AG04450 (cell line): ENCODE measurements at places on chromosomes 6 and 20.

- DNase-seq = no peak
Measured at GRCh38 chr6:157269261-157269794, 54.0 kb downstream of the TMEM242 start.

- DNase-seq = peak; percentile 96
Measured at GRCh38 chr6:28985462-28986164, 19.5 kb downstream of the ZNF311 start.

DNA sequence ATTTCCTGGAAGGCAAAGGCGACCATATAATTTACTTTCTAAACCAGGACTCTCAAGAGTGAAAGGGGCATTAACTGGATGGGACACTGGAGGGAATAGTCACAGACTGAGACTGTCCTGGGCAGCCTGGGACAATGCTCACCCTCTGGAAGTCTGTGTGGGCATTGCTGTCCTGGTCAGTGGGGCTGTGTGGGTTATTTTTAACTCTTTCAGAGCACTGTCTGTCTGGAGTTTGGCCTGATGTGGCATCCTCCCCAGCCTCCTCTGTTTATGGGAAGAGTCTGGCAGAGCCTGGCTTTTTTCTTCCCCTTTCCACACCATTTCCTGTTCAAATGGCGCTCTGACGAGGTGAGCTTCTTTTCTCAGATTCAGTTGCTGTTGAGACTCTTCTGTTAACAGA, 11.7 kb downstream of the DAAM2 start:
- DNase-seq = no peak

GRCh38 chr20:22673467-22673866, 89.1 kb upstream of the FOXA2 start:
- DNase-seq = no peak

DNA sequence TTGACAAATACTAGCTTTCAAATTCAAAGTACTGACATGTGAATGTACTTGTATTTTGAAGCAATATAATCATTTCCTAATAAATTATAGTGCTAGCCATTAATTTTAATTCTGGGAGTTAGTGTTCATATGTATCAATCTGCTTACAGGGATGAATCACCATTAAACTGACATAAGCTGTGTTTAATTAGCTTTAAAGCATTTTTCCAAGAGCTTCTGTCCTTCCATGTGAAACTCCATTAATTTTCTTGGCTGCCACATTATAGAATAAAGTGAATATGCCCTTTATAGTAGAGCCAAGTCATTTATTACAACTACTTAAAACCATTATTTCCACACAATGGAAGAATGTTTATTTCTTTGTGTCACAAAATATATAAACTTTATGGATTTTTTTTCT, 150.8 kb downstream of the COL21A1 start:
- no peak for DNase-seq

DNA sequence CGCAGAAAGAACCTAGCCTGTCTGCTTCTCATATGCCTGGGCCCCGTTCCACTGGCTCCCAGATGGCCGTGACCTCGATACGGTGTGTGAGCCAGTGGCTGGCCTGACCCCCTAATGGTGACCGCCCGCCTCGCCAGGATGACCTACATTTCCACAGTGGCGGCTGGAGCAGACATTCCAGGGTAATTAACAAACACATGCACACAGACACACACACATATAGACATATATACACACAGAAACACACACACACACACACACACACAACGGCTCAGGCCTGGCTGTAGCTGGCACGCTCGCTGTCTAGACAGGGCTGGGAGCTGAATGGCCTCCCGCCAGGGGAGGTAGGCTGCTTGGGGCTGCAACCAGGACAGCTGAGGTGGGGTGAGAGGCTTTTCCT, 227.1 kb downstream of the ANKRD60 start:
- no peak for DNase-seq

DNA sequence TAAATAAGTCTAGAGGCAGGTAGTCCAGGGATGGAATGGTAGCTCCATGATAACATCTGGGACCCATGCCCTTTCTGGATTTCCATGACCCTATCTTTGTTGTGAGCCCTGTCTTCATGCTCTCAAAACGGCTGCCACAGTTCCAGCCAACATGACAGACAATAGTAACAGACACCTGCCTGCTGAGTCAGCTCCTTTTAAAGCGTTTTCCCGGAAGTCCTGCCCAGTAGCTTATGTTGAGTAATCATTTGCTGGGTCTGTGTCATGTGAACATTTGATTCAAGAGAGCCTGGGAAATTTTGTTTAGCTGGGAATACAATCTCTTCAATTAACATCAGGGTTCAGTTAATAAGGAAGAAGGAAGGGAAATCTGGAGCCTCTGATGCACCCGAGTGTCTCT, 262.2 kb upstream of the SULF2 start:
- DNase-seq = no peak

- no peak for DNase-seq
Measured at GRCh38 chr6:43758617-43759050, 11.4 kb upstream of the VEGFA start.

GRCh38 chr6:73738367-73739028, 42.5 kb downstream of the CD109 start:
- no peak for DNase-seq

DNA sequence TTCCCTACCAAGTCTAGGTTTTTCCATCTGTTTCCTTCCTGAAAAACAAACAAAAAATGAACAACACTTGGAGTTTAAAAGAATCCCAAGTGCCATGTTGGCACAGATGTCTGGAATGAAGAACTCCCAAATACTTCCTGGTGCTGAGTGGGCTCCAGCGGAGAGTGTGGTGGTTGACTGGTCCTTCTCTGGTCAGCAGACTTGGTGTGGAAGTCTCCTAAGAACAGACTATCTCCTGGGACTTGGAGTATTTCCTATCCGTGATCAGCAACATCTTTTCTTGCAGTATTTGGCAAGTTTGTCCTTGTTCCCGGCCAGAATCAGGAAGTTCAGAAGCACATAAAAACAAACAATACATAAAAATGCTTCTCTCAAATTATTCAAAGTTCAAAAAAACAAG, 154.1 kb downstream of the MTFR2 start:
- DNase-seq = no peak

GRCh38 chr6:137216875-137217553, 2.2 kb downstream of the IFNGR1 start:
- no peak for DNase-seq

DNA sequence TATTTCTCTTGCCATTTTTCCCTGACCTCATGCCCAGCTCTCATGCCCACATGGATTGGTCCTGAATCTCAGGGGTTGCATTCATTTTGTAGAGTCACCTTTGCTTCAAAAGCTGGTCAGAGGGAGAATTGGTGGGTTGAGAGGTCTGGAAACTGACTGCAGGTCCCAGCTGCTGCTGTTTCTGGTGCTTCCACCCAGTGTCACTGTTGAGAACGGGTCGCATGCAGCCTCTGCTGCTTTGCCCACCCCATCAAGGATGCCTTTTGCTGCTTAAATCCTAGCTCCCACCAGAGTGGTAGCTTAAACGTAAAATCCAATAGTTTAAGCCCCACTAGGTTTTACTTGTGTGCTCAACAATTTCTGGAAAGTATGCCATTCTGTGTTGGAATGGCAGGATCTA, 211.4 kb upstream of the TSHZ2 start:
- no peak for DNase-seq

GRCh38 chr6:137487869-137488149, 6.4 kb downstream of the OLIG3 start:
- no peak for DNase-seq

- DNase-seq = no peak
Measured at GRCh38 chr6:139757784-139758183, 383.3 kb upstream of the CITED2 start.

DNA sequence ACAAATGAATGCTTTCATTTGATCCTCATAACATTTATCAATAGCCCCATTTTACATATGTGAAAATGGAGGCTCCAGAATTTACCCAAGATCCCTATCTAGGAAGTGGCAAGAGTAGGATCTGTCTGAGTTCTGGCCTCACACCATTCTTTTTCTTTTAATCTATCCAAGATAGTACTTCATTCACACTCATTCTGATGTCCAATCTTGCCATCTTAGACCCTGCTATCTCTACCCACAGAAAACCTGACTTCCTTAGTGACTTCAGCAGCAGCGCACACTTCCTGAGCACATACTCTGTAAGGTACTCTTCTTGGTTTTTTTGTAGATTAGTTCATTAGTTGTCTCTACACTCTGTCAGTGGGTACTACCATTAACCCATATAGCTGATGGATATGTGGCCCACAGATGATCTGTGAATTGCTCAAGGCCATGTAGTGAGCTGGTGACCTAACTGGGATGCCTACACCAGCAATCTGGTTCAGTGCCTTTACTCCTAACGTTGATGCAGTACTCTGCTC, 36.3 kb downstream of the COX4I2 start:
- no peak for DNase-seq

GRCh38 chr6:15882915-15883314, 220.1 kb upstream of the DTNBP1 start:
- DNase-seq = no peak

DNA sequence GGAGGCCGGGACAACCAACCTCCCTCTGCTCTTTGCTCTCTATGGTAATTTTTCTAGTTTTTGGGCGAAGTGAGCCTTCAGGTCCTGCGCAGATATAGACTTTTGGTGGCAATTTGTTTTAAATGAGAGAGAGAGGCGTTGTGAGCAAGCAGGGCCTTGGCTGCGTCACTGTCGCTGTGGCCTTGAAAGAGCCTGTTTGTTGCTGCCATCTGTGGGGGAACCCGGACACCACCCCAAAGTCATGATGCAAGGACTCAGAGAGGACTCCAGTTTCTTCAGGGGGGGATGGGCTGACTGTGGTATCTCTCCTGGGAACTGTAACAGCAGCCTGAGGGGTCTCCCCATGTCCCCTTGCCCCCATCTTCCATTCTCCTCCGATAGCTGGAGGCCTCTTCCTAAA, 462.7 kb upstream of the SULF2 start:
- no peak for DNase-seq
